ENCODE measurements at places on chromosomes 5 and 9.

- DNase-seq = no peak
Observed at GRCh38 chr9:125878164-125878631, 131.0 kb downstream of the PBX3 start.

DNA sequence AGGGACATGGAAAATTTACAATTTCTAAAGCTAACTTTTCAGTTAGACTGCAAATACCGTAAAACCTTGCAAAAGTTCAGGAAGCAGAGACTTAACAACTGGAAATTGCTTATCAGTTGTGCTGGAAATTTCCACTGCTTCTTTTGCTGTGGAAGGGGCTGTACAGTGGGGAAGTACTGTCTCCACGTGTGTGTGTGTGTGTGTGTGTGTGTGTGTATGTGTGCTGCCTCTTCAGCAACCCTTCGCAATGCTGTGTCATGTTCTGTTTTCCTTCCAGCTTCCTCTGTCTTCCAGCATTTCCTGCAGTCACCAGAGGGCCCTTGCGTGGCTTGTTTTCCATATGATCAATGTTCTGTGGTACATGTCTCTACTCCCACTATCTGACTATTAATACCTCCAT, 87.5 kb upstream of the RANBP3L start:
- no peak for DNase-seq

GRCh38 chr5:82538339-82539034, 260.3 kb upstream of the RPS23 start:
- DNase-seq = no peak

- no peak for DNase-seq
Observed at GRCh38 chr5:11247224-11247623, 486.2 kb upstream of the DAP start.
